Thyroid gland (tissue), 4 donors: ENCODE measurements at places on chromosomes 2 and 18. TPM values are rescaled to one million over a fixed set of nuclear protein-coding genes. Genes with fewer than 3 reads are reported as not detected.

Gene CFAP65
- 1.3 TPM for total RNA-seq

Gene ZNF892
- total RNA-seq, result 10.5 TPM

Gene FHOD3
- 6.9 TPM for total RNA-seq

Gene ANKRD29
- 4.3 TPM for total RNA-seq

Gene HOXD8
- 4.5 TPM for total RNA-seq

Gene VIT
- total RNA-seq, result 23.1 TPM

Gene TLX2
- total RNA-seq, result not detected

Gene KCNE4
- 19.6 TPM for total RNA-seq

Gene STON1
- total RNA-seq, result 18.4 TPM

Gene REG3A
- not detected for total RNA-seq

Gene ST6GAL2
- total RNA-seq, result 94.5 TPM

Gene PSMA8
- total RNA-seq, result not detected

GRCh38 chr2:176356251-176356650 is 87.0 kb downstream of the MTX2 start:
- no peaks in the 10 kb centered on the region for H3K4me1 ChIP-seq
- H3K4me3 ChIP-seq, result no peak overlapping the region
- no peak overlapping the region for H3K27ac ChIP-seq
- H3K27me3 ChIP-seq, result no peaks in the 10 kb centered on the region
- no peaks in the 10 kb centered on the region for H3K36me3 ChIP-seq

DNA sequence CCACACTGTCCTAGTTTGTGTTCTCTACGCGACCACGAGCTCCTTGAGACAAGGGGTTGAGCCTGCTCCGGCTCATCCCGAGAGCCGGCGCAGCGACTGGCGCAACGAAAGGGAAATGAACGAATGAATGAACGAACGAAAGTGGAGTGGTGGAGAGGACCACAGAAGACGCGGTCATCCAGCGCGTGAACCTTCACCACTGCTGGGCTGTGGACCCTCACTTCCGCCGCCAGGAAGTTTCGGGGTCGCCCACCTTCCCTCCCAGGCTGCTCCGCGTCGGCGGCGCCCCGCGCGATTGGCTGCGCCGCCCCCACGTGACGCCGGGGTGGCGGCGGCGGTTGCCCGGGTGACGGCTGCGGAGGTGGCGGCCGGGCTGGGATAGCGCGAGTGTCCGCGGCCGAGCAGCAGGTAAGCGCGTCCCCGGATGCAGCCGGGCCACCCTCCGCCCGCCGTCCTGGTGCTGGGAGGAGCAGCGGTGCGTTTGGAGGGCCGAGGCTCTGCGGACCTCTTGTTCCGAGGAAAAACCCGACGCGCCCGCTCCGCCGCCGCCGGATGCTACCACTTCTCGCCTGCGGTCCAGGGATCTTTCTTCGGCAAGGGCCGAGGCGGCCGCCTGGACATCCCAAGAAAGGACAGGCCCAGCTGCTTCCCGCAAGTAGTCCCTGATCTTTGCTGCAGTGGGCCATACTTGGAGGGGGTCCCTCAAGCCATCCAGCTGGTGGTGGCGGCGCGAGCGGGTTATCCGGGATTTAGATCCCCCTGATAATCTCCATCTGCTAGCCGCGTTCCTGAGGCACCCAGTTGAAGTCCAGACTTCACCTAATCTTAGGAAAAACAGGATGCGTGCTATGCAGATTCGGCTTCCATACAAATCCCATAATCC is at the start of gene ARMC9:
Gene ARMC9, plus strand, starts transcription at position 341 of the 883 bp plus-strand sequence. CDS start 7,608 bp downstream, outside the sequence.
- peak; percentile 79 for DNase-seq
- H3K27me3 ChIP-seq, result no peaks in the 10 kb centered on the region
- H3K4me3 ChIP-seq, result peak within 1 kb of the TSS; percentile 97
- H3K36me3 ChIP-seq, result no peaks in the 10 kb centered on the region
- peak within 1 kb of the TSS; percentile 34 for H3K27ac ChIP-seq
- peaks cover 6% of the 10 kb centered on the region for H3K4me1 ChIP-seq

DNA sequence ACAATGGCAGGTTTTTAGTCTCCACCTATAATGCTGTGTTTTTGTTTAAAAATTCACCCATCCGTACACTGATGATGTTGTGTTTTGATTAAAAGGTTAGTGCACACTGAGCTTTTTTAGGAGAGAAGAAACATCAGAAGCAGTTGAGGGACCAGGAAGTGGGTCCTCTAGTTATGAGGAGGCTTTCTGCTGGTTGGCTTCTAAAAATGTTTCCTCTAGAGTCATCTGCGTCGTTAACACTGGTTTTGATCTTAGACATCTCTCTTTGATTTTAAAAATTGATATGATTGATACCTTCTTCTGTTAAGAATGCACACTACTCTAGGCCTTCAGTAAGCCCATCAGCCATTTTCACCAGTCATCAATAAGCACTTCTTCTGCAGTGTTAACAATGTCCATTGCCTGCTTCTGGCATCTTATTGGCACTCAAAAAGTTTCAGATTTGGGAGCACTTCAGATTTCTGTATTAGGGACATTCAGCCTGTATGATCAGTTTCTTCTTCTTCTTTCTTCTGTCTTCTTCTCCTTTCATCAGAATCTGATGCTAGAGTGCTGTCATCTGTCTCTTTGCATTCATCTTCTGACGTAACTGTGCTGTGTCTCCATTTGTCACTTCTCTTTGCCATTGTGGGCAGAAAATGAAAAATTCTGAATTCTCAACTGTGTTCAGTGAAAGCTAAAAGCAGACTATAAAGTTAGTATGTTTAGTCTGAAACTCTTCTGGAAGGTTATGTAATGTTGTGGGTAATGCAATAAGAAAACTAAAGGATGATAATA is 56.3 kb downstream of the PHLPP1 start:
- no peak overlapping the region for H3K4me3 ChIP-seq
- H3K27me3 ChIP-seq, result no peaks in the 10 kb centered on the region
- DNase-seq, result no peak
- H3K36me3 ChIP-seq, result no peaks in the 10 kb centered on the region
- peaks cover 5% of the 10 kb centered on the region for H3K4me1 ChIP-seq

DNA sequence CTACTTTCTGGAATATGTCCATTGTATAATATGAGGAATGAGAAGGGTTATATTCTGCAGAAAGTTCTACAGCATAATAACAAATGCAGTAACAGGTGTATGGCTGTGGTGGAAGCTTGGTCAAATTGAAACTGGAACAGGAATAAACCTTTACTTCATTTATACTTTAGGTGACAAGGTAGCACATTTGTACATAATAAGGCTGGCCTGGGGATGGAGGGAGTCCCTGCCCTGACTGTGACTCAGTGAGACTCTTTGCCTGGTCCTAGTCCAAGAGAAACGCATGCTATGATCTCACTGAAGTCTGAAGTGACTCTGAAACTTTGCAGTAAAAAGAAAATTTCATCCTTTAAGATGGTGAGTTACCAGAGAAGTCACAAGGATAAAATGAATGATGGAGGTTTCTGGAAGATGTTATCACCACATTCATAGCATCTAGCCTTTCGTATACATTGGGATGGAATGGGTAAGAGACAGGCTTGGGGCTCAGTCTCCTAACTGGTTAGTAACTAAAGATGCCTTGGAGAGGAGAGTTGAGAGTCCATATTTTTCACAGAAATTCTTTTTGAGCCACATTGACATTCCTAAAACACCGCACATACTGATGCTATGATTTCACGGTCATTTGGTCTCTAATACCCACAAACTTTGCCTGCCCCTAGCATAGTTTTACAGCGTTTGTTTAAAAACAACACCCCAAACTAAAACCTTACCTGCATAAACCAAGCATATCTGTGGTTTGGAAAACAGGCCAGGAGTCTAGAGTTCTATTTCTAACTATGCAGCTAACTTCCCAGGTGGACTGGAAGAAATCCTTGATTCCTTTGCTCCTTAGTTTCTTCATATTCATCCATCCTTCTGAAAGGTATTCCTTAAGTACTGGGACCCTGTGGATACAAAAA is 42.4 kb upstream of the NABP1 start:
- H3K4me1 ChIP-seq, result peaks cover 7% of the 10 kb centered on the region
- H3K36me3 ChIP-seq, result no peaks in the 10 kb centered on the region
- H3K27me3 ChIP-seq, result no peaks in the 10 kb centered on the region
- DNase-seq, result no peak

- peaks cover 42% of the 10 kb centered on the region for H3K4me1 ChIP-seq
- no peak overlapping the region for H3K4me3 ChIP-seq
Observed at GRCh38 chr2:70118798-70119454, 31.6 kb downstream of the PCBP1 start.

GRCh38 chr18:44133483-44133882 is 547.2 kb upstream of the SETBP1 start:
- no peaks in the 10 kb centered on the region for H3K36me3 ChIP-seq
- no peak overlapping the region for H3K27ac ChIP-seq
- H3K4me1 ChIP-seq, result no peaks in the 10 kb centered on the region
- no peak for DNase-seq
- no peak overlapping the region for H3K4me3 ChIP-seq
- no peaks in the 10 kb centered on the region for H3K27me3 ChIP-seq

GRCh38 chr2:239896075-239896474 is 129.1 kb downstream of the NDUFA10 start:
- no peaks in the 10 kb centered on the region for H3K27me3 ChIP-seq
- no peak overlapping the region for H3K27ac ChIP-seq
- H3K4me3 ChIP-seq, result no peak overlapping the region
- no peaks in the 10 kb centered on the region for H3K4me1 ChIP-seq

GRCh38 chr2:16765356-16765755 is 99.7 kb upstream of the CYRIA start:
- no peaks in the 10 kb centered on the region for H3K27me3 ChIP-seq
- no peaks in the 10 kb centered on the region for H3K36me3 ChIP-seq
- no peak for DNase-seq
- H3K27ac ChIP-seq, result peak overlapping the region; percentile 75
- no peak overlapping the region for H3K4me3 ChIP-seq
- H3K4me1 ChIP-seq, result peaks cover 30% of the 10 kb centered on the region

DNA sequence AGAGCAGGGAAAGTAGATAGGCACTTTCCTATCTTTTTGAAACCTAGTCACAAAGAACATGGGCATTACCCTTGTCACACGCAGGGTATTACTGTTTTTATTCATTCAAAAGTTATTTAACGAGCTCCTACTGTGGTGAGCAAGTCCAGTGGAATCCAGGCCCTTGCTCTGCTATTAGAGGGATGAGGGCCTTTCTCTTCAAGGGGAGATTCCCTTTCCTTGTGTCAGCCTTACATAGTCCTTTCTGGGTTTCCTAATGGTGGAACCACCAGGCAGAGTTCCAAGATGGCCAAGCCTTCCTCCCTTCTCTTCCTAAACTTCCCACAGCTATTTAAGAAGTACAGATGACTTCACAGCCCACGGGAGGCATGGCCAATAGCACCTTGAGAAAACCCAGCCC is 64.6 kb downstream of the SPTBN1 start:
- no peak for DNase-seq
- no peaks in the 10 kb centered on the region for H3K36me3 ChIP-seq
- H3K4me1 ChIP-seq, result peaks cover 33% of the 10 kb centered on the region
- H3K27me3 ChIP-seq, result no peaks in the 10 kb centered on the region
- no peak overlapping the region for H3K4me3 ChIP-seq
- no peak overlapping the region for H3K27ac ChIP-seq

GRCh38 chr2:114010001-114010400 is 120.1 kb downstream of the ACTR3 start:
- H3K27ac ChIP-seq, result no peak overlapping the region
- no peak overlapping the region for H3K4me3 ChIP-seq
- H3K36me3 ChIP-seq, result no peaks in the 10 kb centered on the region
- H3K27me3 ChIP-seq, result no peaks in the 10 kb centered on the region
- DNase-seq, result no peak

DNA sequence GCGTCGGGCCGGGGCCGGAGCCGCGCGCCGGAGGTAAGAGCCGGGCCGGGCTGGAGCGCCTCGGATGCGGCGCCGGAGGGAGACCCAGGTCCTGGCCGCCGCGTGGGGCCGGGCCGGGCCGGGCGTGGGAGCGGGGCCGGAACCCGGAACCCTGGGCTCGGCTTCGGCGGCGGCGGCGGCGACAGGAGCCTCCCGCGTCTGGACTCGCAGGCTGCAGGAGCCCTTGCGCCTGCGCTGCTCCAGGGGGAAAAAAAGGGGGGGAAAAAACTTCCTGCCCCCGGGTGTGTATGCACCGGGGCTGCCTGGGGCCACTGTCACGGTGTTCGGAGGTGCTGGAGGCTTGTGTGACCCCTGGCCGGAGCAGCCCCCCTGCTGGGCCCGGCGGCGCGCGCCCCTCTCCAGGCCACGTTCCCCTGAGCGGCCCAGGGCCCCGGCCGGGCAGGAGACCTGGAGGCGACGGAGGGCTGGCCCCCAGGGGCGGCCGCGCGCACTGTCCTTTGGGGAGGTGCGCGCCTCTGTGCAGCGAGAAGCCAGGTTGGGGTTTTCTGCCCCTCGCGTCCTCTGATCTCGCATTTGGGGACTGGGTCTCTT is 864 bp downstream of the KLHL29 start:
- H3K4me1 ChIP-seq, result peaks cover 21% of the 10 kb centered on the region
- H3K4me3 ChIP-seq, result peak overlapping the region; percentile 15
- H3K36me3 ChIP-seq, result no peaks in the 10 kb centered on the region
- DNase-seq, result no peak
- peaks cover 23% of the 10 kb centered on the region for H3K27me3 ChIP-seq

GRCh38 chr2:40457366-40457765 is 5.5 kb upstream of the SLC8A1 start:
- H3K4me3 ChIP-seq, result no peak overlapping the region
- H3K4me1 ChIP-seq, result no peaks in the 10 kb centered on the region
- no peaks in the 10 kb centered on the region for H3K27me3 ChIP-seq
- no peak overlapping the region for H3K27ac ChIP-seq

GRCh38 chr2:205852457-205852856 is 170.2 kb downstream of the NRP2 start:
- no peaks in the 10 kb centered on the region for H3K4me1 ChIP-seq
- no peak for DNase-seq
- no peaks in the 10 kb centered on the region for H3K36me3 ChIP-seq
- no peak overlapping the region for H3K27ac ChIP-seq

DNA sequence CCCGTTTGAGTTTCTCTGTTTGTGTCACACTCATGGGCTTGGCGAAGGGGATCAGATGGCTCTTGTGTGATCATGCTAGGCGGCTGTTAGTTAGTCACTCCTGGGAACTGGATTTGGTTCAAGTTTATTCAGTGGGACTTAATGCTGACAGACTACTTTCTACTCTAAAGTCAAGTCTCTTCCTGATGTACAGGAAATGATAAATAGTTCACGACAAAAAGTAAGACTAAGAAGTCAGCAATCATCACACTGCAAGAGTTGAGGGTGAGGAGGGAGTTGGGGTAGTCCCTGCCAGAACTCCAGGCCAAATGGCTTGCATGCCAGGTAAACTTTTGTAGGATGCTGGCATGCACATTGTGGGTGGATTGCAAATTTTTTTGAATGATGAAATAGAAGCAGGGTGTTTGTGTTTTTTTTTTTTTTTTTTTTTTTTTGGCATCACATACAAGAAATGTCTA is 25.1 kb upstream of the CCL20 start:
- no peaks in the 10 kb centered on the region for H3K36me3 ChIP-seq
- H3K27me3 ChIP-seq, result no peaks in the 10 kb centered on the region
- H3K27ac ChIP-seq, result no peak overlapping the region
- H3K4me3 ChIP-seq, result no peak overlapping the region
- peaks cover 21% of the 10 kb centered on the region for H3K4me1 ChIP-seq

- no peak for DNase-seq
- no peaks in the 10 kb centered on the region for H3K36me3 ChIP-seq
- no peaks in the 10 kb centered on the region for H3K27me3 ChIP-seq
- no peak overlapping the region for H3K4me3 ChIP-seq
- no peak overlapping the region for H3K27ac ChIP-seq
- H3K4me1 ChIP-seq, result no peaks in the 10 kb centered on the region
Observed at GRCh38 chr2:133937669-133938068, 316.2 kb upstream of the MGAT5 start.

- no peak overlapping the region for H3K4me3 ChIP-seq
- H3K27me3 ChIP-seq, result no peaks in the 10 kb centered on the region
- no peaks in the 10 kb centered on the region for H3K4me1 ChIP-seq
- DNase-seq, result no peak
Observed at GRCh38 chr2:60439219-60439974, 114.1 kb downstream of the BCL11A start.
